SHP77 (cell line): ENCODE measurements at places on chromosomes 2 and 18.

DNA sequence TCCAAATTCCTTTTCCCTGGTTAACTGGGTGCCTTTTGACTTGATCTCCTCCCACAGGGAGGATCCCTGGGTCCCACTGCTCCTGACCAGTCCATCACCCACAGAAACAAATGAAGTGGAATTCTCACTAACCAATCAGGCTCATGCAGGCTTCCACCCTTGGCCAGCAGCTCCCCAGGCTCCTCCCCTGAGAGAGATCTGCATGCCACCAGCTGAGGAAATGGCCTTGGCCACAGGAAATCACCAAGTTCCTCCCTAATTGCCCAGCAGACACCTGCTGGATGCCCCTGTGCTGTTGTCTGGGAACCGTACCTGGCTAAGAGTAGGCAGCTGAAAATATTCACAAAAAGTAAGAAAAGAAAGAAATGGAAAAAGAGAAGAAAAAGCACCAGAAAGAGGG lies 207.4 kb downstream of the NCK2 start:
- no peak for DNase-seq

GRCh38 chr2:46173636-46174250 lies 123.5 kb upstream of the EPAS1 start:
- no peak for DNase-seq

DNA sequence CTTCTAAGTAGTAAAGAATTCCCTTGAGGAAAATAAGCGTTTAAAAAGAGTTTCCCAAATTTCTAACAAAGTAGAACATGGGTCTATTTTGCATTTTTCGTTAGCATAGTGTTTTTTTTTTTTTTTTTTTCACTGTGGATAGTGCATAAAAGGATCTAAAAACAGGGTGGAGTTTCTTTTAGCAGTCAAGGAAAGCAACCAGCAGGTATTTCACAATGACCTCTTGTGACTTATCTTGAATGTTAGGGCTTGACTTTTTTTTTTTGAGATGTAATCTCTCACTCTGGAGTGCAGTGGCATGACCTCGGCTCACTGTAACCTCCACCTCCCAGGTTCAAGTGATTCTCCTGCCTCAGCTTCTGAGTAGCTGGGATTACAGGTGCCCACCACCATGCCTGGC lies 14.9 kb upstream of the DGKD start:
- DNase-seq: no peak

- no peak for DNase-seq
Measured at GRCh38 chr2:72780477-72780876, 45.4 kb downstream of the EXOC6B start.

DNA sequence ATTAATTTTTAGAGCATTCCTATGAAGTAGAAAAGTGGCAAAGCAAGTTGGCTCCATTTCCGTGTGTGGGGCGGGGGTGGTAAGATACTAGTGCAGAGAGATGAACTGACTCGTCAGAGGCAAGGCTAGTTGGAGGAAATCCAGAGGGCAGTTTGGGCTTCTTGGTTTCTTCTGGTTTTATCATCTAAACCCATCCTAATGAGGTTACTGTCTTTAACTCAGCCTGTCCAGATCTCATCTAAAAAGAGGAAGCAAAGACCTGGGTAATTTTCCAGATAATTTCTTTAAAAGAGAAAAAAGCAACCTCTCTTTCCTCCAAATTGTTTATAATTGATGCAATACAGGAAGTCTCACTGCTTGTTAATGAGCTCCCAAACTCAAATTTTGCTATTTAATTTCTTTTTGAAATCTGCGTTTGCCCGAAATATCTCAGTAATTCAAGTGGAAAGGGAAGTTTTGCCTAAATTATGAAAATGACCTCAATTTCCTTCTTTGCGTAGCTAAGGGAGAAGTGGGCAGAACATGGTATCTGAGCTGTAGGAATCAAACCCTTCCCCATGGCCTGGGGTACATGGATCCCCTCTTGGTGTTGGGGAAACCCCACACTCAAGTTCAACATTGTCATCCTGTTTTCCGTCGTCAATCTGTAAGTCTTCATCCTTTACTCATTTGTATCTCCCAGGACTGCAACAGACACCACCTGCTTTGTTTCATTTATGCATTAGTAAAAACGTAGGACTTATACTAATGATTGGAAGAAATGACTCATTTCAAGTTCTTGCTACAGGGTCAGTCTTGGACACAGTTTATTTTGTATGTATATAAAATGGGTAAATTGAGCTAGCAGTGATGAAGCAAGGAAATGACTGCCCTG lies 89.1 kb upstream of the KLF7 start:
- DNase-seq: no peak

DNA sequence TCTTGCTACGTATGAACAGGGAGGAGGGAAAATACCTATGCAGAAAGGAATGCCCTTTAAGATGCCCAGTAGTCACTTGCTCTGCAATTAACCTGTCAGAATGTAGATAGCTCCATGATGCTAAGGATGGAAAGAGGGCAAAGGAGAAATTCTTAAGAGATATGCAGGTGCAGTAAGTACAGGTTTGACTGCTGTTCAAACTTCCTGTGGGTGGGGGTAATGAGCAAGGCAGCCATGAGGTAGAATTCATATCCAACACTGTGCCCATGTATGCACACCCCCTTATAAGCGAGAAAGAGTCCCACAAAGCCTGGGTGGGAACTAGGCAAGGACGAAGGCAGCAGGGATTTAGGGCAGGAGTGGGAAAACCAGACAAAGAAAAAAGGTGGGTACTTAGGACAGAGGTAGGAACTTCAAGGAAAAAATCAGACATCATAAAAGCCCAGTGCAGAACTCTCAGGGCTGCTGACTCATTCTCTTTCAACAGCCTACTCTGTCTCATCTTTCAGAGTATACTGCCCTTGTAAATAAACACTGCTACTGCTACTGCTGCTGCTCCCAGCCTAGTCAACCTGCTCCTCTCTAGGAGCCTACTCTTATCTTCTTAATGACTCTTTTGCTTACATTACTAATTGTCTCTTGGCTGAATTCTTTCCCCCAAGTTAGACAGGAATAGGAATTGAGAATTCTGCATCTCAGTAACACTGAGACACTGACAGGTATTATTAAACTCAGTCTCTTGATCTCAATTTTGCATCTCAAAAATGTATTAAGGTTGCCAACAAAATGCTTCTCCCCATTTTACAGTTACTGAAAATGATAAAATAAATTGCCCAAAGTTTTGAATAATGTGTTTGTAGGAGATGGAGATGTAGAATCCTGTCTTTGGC lies 189.0 kb downstream of the PTH2R start:
- peak; percentile 73 for DNase-seq
